ENCODE measurements at places on chromosomes 11 and 22. TPM values are rescaled to one million over a fixed set of nuclear protein-coding genes. Genes with fewer than 3 reads are reported as not detected.

DNA sequence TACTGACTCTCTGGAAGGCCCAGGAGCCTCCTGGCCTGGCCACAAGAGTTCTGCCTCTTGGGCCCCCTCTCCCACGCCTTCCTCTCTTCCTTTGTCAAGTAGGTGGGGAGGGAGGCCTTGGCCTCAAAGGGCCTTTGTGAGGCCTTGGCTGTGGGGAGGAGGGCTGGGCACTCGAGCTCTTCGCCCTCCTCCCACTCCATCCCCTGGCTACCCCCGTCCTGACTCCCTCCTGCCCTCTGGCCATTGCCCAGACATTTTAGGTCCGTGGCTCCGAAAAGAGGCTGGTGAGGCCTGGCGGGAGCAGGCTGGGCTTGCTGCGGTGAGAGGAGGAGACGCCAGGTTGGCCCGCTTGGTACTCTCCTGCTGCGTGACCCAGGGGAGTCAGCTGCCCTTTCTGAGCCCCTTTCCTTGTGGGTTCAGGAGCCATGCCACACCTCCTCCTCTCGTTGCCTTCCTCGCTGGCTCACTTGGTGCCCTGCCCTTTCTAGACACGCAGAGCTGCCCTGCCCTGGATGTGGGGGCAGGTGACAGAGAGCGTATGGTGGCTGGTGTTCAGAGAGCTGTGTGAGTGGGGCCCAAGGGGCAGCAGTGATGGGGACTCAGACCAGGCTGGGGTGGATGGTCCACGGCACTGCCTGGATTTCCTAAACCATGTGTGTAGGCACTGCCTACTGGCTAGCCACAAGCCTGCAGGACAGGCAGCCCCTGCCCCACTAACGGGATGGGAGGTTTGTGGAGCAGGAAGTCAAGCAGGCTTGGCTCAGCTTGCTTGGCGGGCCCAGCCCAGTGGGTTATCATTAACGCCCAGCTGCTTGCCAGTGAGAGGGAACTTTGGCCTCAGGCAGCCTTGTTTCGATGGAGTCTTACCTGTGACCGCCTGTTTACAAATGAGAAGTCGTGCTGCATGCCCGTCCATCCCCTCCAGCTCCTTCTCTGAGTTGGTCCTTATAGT is 15.8 kb upstream of the OMP start:
- DNase-seq = no peak

GRCh38 chr22:49944399-49944891 is 16.1 kb upstream of the PIM3 start:
- peak; percentile 42 for DNase-seq

The KRTAP5-10 gene
- total RNA-seq = 0.27 TPM

- no peak for DNase-seq
Observed at GRCh38 chr11:97409141-97409540, 1019.3 kb downstream of the JRKL start.

DNA sequence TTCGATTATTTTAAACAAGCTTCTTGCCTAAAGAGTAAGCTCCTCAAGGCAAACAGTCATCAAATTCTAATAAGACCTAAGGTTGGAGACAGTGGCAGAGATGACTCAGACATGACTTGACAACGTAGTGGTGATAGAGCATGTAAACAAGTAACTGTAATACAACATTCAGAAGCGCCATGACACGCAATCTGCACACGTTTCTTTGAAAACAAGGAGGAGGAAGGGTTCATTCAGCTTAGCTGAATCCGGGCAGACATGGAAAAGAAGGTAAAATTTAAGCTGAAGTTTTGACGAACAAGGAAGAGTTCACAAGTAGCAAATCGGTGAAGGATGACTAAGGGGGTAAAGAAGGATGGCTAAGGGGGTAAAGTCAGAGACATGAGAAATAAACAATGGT is 152.4 kb upstream of the ZC3H12C start:
- no peak for DNase-seq

- DNase-seq = peak; percentile 44
Observed at GRCh38 chr22:35752006-35752862, 34.6 kb downstream of the APOL5 start.

The STK33 gene
- 9.3 TPM for total RNA-seq

GRCh38 chr22:46356496-46357480 is 21.3 kb downstream of the TRMU start:
- DNase-seq = no peak

DNA sequence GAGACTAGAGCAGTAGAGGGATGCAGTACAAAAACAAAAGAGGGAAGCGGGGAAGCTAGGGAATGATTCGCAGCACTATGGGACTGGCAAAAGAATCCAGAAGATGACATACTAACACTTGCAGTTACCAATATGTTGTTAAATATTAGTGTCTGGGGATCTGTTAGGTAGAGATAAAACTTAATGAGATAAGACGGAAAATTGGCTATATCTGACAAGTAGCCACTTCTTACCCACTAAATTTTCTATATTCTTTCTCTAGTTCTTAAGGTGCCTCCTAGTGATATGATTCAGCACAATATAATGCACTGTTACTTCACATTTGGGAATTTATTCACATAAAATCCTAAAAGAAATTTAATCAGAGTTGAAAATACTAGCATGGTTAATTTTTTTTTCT is 30.8 kb downstream of the CCDC90B start:
- DNase-seq = no peak

DNA sequence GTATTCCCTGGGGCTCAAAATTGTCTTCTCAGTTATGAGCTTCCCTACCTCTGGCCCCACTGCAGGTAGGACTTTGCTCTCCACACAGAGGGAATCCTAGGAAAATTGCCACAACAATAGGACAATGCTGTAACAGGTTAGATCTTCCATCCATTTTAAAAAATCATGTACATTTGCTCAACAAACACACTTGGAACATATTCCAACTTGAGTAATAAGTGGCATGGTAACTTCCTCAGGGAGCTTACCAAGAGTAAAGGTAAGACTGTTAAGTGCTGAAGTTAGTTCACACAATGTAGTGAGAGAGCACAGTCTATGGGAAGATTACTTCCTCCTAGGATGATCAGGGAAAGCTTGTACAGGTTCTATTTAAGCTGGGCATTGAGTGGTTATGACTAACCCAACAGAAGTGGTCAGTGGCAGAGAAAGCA is 78.9 kb upstream of the BIRC3 start:
- DNase-seq = no peak

DNA sequence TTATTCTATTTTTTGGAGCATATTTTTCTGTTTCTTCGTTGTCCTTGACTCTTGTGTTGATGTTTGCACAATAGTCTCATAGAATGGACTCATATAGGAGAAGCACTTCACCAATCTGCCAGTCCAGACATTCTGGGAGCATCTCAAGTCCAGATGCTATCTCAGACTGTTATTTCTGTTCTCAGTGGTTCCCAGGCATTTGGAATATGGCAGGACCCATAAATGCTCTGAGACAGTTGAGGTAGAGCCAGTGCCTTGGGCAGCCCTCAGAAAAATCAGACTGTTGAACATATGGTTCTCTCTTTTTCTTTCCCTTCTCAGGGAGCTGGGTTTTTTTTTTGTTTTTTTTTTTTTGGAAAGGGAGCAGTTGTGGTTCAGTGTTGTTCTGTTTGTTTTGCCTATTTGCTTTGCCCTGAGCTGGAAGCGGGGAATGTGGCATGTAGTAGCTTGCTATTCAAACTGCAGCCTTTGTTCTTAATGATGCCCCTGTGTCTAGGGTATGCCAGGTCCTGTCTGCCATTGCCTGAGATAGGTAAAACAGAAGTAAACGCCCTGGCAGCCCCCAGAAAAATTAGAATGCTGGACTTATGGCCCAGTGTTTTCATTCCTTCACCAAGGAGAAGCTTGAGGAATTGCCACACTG is 3.7 kb upstream of the MS4A2 start:
- DNase-seq = no peak

The ARCN1 gene
- 74.7 TPM for total RNA-seq

DNA sequence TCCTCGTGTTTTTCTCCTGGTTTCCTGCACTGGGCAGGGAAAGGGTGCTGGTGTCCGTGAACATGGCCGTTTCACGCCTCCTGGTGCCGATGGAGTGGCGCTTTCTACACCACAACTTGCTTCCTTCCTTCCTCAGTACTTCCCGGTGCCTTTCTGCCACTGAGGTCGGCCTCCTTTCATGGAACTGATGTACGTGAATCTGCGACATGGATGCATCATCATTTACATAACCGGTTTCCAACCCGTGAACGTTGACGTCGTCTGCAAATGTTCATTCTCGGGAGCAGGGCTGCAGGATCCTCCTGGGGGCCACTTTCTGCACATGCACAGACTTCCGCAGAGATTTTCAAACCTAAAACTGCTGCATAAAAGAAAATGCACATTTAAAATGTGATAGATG is 474.4 kb downstream of the BRD1 start:
- no peak for DNase-seq

DNA sequence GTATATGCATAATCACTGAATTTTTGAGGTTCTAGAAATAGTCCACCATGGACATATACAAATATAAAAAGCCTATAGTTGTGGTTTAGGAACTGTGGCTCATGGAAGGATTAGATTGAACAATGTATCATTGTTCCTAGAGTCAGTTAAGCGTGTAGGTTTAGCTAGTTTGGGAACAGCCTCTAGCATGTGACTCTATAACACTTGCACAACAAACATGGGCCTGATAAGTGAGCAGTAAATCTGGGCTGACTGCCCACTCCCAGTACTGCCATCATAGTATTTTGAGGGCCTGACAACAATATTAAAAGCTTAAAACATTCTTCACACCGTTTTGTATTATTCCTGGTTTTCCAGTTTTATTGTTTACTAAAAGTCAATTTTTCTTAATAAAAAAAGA is 47.0 kb downstream of the YAP1 start:
- DNase-seq = no peak

- DNase-seq = no peak
Observed at GRCh38 chr22:42871146-42872050, 14.3 kb upstream of the ARFGAP3 start.

- DNase-seq = no peak
Observed at GRCh38 chr11:122732342-122733315, 77.1 kb downstream of the UBASH3B start.
